ENCODE measurements at places on chromosomes 11 and 22.

DNA sequence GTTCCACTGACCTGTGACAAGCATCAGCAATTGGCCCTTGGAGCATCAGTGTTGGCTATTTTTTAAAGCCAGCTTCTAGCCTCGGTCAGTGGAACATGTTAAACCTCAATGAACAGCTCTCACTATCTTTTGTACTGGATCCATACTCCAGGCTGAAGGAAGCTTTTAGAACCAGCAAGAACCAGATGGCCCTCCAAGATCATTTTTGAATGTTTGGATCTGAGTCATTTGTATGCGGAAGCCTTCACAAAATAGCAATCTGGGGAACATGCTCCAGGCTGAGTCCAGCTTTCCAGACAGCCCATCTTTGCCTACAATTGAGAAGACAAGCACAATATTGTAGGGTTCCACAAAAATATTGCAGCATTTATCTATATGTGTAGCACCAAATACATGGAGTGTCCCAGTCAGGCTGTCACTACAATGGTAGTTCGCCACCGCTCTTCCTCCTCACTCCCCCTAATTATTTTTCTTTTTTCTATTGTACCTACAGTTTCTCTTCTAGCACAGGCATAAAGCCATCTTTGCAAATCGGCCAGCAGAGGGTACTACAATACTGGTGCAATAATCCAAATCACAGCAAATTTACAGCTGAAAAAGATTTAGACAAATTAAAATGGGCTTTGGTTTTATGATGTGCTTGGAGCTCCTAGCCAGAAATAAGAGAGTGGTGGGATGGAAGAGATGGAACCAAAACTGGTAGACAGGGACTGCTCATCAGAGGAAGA, 177.4 kb upstream of the BLID start:
- DNase-seq: no peak

DNA sequence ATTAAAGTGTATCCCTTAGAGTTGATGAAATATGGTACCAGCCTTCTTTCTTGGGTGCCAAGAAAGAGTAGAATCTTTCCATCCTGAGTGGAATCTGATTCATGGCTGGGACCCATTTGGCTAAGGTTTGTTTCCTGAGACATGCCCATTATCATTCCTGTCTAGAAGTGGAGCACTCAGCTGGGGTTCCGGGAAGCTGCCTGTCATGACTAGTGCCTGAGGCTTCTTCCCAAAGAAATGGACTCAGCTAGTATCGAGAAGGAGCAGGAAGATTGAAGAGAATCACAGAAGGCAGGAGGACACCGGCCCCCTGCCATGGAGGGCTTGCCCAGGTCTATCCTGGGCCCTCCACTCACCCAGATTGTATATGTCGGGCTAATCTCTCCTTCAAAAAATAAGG, 57.6 kb downstream of the KREMEN1 start:
- DNase-seq: no peak

DNA sequence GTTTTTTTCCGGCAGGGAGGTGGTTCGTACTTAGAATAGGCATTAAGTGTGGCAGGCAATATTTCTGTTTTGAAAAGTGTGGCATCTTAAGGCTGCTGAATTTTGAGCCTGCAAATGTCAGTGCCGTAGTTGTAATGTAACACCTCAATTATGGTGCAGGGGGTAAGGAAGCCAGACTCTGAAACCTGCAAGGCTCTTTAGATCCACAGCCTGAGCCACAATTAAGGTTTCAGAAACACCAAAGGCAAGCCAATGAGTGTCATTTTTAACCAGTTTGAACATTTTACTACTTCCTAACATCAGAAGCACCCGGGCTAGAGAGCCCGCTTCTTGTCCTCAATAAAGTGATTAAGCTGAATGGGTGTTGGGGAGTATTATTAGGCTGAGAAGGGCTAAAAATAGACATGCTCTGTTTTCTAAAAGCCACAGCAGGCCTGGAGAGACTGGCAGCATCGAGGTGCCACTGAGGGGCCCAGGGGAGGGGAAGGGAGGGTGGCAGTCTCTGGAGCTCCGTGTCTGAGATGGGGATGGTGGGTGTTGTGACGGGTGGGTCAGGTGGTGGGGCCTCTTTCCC, 113.4 kb downstream of the ZBTB16 start:
- DNase-seq: no peak

DNA sequence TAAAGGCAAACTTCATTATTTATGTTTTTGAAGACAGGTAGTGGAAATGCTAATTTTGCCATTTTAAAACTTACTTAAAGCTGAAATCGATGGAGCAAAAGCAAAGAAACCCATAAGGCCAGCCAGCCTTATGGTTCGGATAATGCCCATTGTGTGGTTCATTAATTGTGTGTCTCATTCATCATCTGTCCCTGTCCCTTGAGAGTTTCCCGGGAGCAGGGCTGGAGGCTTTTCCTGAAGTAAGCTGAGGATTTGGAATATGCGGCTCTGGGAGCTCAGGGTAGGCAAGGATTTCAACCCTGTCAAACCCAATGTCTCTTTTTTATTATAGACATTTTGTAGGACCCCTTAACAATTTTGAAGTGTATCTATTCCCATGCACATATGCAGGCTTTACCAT, 790.0 kb upstream of the KIRREL3 start:
- no peak for DNase-seq

DNA sequence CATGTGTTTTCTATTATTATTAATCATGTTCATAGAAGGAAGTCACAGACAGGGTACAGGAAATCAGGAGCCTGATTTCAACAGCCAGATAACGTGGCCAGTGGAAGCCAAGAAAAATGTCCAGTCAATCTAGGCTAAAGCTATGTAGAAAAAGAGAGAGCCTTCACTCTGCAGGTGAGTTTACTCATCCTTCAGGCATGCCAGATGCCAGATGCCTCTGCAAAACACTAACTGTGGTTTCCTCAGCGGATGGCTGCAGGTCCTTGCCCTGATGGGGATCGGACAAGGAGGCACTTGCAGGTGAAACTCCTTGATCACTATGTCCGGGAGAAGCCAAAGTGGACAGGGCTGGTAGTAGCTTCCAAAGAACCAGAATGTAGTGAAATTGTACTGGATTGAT, 962.3 kb upstream of the RAG2 start:
- no peak for DNase-seq

- DNase-seq: no peak
Observed at GRCh38 chr11:57742087-57742452, 779 bp downstream of the SELENOH start.

GRCh38 chr11:67261946-67262681, 4.2 kb upstream of the GRK2 start:
- no peak for DNase-seq

- no peak for DNase-seq
Observed at GRCh38 chr22:50419116-50419515, 55.7 kb downstream of the SBF1 start.

GRCh38 chr22:39351689-39352214, 2.0 kb downstream of the SYNGR1 start:
- DNase-seq: no peak

DNA sequence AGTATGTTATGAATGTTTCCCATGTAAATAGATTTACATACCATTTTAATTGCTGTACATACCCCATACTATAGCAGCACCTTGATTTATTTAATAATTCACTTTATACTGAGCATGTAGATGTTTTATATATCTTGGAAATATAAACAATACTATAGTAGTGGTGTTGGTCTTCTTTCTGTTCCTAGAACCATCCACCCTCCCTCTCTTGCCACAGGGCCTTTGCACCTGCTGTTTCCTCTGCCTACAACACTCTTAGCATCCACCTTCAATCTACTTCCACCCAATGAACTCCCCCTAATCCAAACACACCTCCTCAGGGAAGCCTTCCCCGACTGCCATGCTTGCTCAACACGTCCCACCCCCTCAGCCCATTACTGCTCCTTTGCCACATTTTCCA, 30.2 kb downstream of the TESMIN start:
- DNase-seq: no peak

DNA sequence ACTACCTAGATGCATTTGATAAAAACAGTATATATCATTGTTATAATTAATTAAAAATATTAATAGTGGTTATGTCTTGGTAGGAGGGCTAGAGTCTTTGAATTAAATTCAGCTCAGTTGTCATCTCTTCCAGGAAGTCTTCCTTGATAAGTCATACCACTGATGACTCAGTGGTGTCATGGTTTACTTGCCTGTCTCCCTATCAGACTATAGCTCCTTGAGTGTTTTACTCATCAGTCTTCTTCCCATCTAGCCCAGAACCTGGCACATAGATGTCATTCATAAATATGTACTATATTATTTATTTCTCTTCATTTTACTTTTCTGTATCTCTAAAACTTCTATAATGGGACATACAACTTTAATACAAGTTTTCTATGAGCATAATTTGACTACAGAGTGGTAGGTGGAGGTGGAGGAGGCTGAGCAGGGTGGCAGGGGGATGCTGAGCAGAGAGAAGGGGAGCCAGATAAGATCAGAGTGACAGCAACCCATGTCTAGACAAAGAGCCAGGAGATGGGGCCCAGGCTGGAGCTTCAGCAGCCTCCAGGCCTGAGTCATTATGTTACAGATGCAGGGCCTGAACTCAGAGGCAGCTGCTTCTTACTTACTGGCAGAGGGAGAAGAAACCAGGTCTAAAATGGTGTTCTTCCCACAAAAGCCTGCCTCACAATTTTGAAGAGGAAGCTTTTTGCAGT, 82.3 kb upstream of the PHOX2A start:
- DNase-seq: peak; percentile 64

DNA sequence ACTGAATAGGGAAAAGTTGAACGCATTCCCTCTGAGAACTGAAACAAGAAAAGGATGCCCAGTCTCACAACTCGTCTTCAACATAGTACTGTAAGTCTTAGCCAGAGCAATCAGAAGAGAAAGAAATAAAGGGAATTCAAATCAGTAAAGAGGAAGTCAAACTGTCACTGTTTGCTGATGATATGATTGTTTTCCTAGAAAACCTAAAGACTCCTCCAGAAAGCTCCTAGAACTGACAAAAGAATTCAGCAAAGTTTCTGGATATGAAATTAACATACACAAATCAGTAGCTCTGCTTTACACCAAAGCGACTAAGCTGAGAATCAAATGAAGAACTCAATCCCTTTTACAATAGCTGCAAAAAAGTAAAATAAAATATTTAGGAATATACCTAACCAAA, 471.2 kb upstream of the CNTN5 start:
- DNase-seq: no peak

GRCh38 chr11:128824191-128825049, 42.7 kb downstream of the KCNJ1 start:
- no peak for DNase-seq

DNA sequence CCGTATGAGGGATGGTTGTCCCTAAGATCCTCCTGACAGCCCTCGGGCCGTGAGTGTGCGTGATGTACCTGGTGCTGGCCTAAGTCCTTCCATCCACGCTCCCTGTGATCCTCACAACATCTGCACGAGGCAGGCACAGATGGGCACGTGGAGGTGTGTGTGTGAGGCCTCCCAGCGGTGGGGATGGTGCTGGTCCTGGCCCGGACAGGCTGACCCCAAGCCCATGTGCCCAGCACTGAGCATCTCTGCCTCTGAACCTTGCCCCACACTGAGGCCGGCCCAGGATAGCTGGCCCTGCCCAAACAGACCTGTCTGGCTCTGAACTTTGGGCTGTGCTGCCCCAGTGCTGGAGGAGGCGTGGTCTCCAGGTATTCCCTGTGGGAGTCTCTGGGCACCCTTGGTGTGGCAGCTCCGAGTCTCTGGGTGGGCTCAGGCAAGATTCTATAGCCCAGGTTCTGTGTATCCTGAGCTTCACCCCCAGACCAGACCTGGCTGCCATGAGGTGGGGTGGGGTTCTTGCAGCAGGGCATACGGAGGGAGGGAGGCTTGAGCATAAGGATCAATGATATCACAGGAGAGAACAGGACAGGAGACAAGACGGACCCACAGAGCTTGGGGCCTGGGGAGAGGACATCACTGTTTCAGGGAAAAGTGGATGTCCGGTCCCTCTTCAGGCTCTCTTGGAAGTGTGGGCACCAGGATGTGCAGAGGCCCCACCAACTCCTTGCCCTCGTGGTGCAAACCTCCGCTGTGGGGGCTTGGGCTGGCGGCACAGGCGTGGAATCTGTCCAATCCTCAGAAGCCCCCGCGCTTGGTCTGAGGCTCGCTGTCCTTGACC, 881.8 kb downstream of the BRD1 start:
- no peak for DNase-seq

- no peak for DNase-seq
Observed at GRCh38 chr11:133520707-133521106, 11.6 kb downstream of the OPCML start.

Measured in HCEC 1CT (cell line).